ENCODE measurements at places on chromosomes 13 and 19.

- no peak for DNase-seq
Measured at GRCh38 chr19:55677572-55678028, 2.6 kb downstream of the EPN1 start.

GRCh38 chr19:53037101-53038097, 7.1 kb upstream of the ERVV-2 start:
- peak; percentile 71 for DNase-seq

DNA sequence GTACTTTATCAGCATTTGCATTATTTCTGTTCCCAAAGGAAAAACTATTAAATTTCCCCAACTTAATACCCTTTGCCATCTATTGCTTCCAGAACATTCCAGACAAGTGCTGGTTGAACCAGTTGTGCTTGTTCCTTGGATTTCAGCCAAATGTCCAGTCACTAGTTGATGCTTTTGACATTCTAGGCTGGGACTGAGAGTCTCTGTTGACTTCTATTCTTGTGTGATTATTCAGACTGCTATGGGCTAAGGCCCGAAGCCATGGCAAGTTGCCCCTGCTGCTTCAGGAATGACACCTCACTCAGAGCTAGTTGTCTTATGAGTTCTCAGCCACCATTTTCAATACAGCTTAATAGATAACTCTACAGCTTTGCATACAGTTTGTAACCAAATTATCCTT, 458.1 kb upstream of the ARGLU1 start:
- DNase-seq: no peak

DNA sequence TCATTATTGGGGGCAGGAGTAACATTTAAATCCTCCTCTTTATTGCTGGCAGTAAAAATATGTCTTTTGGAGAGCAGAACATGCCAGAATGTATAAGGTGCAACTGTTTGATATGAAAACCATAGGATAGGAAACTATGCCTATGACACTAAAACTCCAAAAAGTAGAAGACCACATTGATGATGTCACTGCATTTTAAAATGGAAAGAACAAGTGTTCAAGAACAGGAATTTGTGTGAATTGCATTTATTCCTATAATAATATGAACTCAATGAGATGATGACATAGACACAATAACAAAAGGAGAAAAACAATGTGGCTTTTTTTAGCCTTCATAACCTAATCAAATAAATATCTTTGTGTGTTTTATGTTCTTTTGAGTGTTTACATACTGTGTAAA, 3.7 kb upstream of the ZNF225 start:
- DNase-seq: no peak

DNA sequence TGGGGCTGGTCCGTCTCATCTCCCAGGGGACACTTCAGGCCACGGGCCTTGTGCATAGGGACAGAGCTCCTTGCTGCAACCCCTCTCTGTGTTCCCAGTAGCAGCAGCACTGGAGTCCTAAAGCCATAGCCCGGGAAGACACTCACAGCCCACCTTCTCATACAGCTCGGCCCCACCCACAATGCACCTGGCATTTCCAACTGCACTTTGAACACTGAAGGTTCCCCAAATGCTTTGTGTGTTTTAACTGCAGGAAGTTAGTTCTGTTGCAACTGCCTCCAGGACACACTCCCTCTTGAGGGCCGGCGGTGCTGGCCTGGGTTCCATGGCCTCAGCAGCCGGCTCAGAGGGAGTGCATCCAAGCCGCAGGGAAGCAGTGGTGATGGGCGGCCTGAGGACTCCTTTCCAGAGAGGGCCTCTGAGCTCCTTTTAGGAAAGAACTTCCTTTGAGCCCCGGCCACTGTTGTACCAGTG, 22.7 kb upstream of the TMEM255B start:
- no peak for DNase-seq
